ENCODE measurements at places on chromosomes 4 and X.

- no peak for DNase-seq
Measured at GRCh38 chr4:87153078-87153870, 67.1 kb downstream of the KLHL8 start.

GRCh38 chr4:174537634-174538033 is 15.3 kb upstream of the HPGD start:
- DNase-seq = no peak

GRCh38 chr4:1721666-1722550 is 587 bp downstream of the TACC3 start:
- no peak for DNase-seq

GRCh38 chr4:123477711-123478209 is 81.2 kb downstream of the SPRY1 start:
- no peak for DNase-seq

DNA sequence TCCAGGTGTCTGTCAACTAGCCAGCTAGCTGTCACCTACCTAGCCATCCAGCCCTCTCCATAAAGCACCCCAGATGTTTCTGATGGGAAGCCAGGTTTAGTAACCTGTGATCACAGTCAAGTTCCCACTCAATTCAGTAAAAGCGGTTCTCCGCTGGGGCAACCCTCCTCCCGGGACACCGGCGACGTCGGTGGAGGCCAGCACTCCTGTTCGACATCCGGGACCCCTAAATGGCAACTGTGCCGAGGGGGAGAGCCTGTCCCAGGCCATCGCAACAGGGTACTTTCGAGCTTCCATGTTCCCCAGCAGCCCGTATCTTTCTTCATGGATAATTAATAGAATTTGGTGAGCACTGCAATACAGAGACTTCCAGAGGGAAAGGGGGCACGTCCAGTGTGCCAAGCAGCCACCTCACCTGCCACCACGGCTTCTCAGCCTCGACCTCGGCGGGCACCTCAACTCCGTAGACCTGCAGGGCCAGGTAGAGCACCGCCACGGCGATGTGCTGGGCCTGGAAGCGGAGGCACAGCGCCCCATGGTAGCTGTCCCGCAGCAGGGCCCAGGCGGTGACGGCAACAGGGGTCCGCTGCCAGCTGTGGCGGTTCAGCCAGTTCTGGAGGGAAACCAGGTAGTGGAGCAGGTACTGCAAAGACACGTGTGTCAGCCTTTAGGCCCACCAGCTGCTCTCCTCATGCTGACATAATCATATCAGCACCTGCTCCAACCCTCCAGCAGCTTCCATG is 6.7 kb downstream of the CCNQ start:
- no peak for DNase-seq

Data from brain pericyte (primary cell).